ENCODE measurements at places on chromosomes 2 and 18. TPM values are rescaled to one million over a fixed set of nuclear protein-coding genes. Genes with fewer than 3 reads are reported as not detected.

RESP18 gene
- not detected for polyA plus RNA-seq

GRCh38 chr2:219230059-219230540 is 494 bp downstream of the ANKZF1 start:
- peak overlapping the region; percentile 98 for H3K27ac ChIP-seq
- peak overlapping the region; percentile 78 for H3K4me3 ChIP-seq
- no peaks in the 10 kb centered on the region for H3K27me3 ChIP-seq
- peaks cover 18% of the 10 kb centered on the region for H3K36me3 ChIP-seq
- no peak for DNase-seq

ANKRD23 gene
- polyA plus RNA-seq, result 1.5 TPM

CXCR1 gene
- 49.0 TPM for polyA plus RNA-seq

HOXD13 gene
- not detected for polyA plus RNA-seq

- no peaks in the 10 kb centered on the region for H3K27me3 ChIP-seq
- no peak overlapping the region for H3K4me3 ChIP-seq
- H3K27ac ChIP-seq, result no peak overlapping the region
- H3K36me3 ChIP-seq, result no peaks in the 10 kb centered on the region
Measured at GRCh38 chr2:206556357-206556949, 85.8 kb upstream of the FAM237A start.

ASB18 gene
- not detected for polyA plus RNA-seq

- H3K36me3 ChIP-seq, result no peaks in the 10 kb centered on the region
- no peak overlapping the region for H3K4me3 ChIP-seq
- H3K27me3 ChIP-seq, result no peaks in the 10 kb centered on the region
- H3K27ac ChIP-seq, result no peak overlapping the region
Measured at GRCh38 chr2:138365581-138365980, 136.0 kb upstream of the SPOPL start.

DNA sequence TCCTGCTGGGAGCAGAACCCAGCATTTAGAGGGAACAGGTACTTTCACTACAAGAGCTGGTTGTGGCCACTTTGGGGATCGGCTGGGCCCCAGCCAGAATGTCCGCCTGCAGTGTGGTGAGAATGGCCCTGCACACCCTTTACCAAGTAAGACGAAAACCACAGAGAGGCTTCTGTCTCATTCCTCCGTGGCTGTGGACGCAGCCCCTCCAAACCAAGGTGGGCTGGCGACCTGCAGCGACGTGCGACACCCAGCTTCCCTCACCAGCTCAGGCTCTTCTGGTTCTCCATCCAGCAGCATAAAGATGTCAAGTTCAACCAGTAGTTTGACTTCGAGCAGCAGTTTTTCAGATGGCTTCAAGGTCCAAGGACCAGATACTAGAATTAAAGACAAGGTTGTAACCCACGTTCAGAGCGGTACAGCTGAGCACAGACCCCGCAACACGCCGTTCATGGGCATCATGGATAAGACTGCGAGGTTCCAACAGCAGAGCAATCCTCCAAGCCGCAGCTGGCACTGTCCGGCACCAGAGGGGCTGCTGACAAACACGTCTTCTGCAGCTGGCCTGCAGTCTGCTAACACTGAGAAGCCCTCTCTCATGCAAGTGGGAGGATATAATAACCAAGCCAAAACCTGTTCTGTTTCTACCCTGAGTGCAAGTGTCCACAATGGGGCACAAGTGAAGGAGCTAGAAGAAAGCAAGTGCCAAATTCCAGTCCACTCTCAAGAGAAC is 56.2 kb downstream of the WDSUB1 start:
- no peak overlapping the region for H3K4me3 ChIP-seq
- no peak for DNase-seq
- peaks cover 11% of the 10 kb centered on the region for H3K4me1 ChIP-seq
- peaks cover 36% of the 10 kb centered on the region for H3K36me3 ChIP-seq
